ENCODE measurements at places on chromosomes 4 and X.

GRCh38 chr4:55510685-55511084 is 36.0 kb downstream of the CLOCK start:
- no peak for DNase-seq

DNA sequence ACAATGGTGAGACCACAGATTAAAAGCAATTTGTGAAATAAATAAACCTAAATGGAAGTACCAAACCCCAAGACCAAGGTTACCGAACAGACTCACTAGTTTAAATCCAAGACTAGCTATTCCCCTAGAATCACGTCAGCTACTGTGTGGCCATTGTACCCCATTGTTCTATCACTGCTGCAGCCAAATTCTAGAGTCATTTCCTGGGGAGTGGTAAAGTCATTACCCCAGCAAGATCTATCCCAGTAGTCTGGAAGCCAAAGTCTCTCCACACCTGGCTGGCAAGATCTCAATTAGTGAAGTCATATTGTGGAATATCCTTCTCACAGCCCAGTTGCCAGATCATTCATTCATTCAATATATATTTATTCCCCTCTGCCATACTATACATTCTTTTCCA is 67.5 kb downstream of the PHOX2B start:
- no peak for DNase-seq

GRCh38 chrX:138929926-138930582 is 218.5 kb upstream of the FGF13 start:
- DNase-seq = no peak

GRCh38 chrX:98071331-98071730 is 1187.6 kb downstream of the RPA4 start:
- DNase-seq = no peak

DNA sequence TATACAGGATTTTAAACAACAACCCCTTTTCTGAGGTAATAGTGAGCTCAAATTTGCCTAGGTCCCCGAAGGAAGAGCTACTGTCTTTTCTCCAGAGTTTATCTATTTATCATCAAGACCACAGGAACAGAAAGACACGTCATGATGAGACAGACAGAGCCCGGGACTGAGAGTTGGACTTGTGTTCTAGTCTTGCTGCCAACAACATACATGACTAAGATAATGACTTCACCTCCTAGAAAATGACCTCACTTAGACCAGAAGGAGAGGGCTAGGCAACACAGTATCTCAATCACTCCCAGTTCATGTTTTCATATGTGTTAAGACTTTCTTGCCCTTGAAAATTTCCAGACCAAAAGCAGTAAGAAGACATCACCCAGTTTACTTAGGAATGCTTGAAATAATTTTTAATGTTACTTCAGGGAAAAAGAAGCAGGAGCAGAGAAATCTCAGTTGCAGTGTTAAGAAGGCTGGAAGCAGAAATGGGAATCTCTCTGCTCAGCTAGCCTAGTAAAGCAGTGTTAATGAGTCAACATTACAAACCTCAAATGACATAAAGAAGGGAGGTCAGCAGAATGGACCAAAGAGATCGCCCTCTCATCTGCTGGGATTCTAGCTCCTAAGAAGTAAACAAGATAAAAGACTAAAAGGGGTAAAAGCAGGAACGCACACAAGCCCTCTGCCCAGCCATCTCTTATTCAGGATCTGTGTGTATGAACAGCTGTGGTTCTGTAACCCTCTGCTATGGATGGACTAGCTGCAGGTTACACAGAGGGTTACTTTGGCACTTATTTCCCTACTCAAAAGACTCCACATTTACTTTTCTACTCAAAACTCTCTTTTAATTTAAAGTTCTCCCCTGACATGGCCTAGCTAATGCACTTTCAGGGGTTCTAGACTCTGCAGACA is 24.8 kb downstream of the PDGFC start:
- DNase-seq = no peak
